CD4-positive, alpha-beta T cell treated with Interleukin-15 for 1 hour (primary cell): ENCODE measurements at places on chromosomes 5 and 9.

DNA sequence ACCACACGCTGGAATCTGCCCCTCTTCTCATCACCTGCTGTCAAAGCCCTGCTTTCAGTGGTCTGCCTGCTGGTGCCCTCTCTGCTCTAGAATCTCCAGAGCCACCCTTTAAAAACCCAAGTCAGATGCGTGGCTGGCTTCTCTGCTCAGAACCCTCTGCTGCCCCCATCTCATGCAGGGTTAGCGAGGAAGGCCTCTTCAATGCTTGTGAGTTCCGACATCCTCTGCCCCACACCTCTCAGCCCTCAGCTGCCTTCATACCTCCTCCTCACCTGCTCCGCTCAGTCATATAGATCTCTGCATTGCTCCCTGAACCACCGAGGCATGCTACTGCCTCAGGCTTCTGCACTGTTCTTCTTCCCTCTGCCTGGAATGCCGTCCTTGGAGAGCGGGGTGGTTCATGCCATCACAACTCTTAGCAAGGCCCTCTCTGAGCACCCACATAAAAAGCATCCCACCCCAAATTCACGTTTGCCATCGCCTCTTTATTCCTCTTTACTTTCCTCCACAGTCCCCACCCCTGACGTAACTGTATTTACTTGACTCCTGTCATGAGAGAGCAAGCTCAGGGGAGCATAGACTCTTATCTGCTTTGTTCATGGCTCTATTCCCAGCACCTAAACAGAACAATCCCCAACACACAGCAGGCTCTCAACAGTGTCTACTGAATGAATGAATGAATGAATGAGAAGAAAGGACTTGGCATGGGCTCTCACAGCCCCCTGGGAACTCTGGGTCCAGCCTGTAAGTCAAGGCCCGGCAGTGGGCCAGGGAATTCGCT is 10.4 kb downstream of the SHB start:
- no peak for DNase-seq

DNA sequence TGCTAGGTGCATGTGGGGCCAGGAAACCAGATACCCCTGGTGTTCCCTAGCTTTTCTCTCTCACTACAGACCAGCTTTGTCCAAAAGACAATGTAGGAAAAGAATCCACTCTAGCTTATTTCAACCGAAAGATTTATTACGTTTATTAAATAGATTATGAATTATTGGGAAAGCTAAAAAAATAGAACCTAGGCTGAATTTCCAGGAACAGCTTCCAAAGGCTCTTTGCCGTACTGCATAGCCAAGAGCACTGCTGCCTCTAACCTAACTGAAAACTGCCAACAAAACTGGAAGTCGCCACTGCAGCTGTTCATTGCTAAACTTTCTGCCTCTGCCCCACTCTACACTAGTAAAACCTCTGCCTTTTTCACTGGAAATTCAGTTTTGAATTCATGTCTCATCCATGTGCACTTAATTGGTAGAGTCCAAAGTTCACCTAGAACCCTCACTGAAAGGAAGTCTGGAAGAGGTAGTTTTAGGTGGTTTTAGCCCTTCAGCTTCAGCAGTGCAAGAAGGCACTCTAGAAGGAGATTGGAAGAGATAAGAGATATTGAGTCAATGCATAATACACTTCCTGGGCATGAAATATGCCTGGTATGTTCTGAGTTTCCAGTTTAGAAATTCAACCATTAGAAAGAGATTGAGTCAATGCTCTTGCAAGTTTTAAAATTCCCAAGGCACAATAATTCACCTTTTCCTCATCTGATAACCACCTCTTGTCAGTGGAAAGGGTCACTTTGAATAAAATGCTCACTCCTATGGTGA is 927.9 kb downstream of the MAT2B start:
- no peak for DNase-seq

- DNase-seq: no peak
These were observed 518 bp downstream of the ZDHHC12 start for GRCh38 chr9:128723352-128723865.

DNA sequence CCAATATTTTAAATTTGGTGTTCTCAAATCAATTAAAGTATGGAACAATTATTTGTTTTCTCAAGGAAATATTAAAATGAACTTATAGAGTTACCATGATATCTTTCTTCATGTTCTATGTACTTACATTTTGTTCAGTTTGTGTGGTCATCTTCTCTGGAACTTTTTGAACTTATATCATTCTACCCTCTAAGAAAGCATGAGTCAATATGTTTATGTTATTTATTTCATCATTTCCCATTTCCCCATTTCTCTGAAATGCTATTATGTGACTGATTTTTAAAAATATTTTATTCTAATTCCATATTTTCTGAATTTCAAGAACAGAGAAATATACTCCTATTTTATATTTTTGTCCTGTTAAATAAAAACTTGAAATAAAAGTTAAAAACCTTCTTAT is 123.5 kb upstream of the ACOT12 start:
- no peak for DNase-seq

DNA sequence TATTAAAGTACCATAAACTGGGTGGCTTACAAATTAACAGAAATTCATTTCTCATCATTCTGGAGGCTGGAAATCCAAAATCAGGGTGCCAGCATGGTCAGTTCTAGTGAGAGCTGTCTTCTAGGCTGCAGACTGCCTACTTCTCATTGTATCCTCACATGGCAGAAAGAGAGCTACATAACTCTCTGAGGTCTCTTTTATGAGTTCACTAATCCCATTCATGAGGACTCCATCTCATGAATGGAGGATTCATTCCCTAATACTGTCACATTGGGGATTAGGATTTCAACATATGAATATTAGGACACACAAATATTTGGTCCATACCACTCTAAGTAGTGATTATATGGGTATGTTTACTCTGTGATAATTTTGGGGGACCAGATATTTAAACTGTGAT is 84.0 kb downstream of the ERP44 start:
- DNase-seq: no peak

- DNase-seq: no peak
These were observed 233.8 kb downstream of the GAS1 start for GRCh38 chr9:86713470-86713869.

GRCh38 chr9:137515338-137515724 is 34.9 kb downstream of the PNPLA7 start:
- DNase-seq: no peak

DNA sequence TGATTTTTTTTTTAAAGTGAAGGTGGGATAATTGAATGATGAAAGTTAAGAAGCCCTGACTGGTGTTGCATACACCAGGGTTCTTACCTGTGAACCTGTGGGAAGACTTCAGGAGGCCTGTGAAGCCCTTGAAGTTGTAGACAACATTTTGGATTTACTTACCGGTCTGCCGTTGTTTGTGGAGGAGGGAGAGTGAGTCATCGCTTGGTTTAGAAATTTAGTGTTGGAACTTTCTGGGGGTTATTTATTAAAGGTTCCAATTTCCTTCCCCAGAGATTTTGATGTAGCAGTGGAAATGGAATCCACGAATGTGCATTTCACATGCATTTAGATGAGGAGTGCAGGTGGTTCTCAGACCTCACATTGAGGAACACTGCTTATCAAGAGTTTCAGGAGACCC is 49.6 kb downstream of the ARHGAP26 start:
- no peak for DNase-seq

DNA sequence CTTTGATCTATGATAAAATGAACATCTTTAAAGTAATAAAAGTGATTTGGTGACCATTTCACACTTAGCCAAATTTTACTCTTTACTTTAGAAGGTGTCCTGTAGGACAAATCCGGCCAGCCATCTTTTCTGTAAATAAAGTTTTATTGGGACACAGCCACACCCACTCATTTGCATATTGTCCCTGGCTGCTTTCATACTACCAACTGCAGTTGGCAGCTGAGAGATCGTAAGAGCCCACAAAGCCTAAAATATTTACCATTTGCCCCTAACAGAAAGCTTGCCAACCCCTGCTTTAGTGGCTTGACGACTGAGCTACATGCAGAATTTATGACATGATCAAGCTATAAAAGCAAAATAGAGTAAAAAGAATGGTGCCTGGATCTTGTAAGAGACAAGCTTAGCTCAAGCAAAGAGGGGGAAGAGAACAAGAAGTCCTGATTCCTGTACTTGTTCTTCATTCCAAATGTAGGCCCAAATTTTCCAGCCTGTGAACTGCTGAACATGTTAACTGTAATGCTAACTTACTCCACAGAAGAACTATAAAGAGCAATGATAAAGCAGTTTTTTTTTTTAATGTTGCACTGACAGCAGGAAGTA is 7.4 kb upstream of the FBXO10 start:
- no peak for DNase-seq

DNA sequence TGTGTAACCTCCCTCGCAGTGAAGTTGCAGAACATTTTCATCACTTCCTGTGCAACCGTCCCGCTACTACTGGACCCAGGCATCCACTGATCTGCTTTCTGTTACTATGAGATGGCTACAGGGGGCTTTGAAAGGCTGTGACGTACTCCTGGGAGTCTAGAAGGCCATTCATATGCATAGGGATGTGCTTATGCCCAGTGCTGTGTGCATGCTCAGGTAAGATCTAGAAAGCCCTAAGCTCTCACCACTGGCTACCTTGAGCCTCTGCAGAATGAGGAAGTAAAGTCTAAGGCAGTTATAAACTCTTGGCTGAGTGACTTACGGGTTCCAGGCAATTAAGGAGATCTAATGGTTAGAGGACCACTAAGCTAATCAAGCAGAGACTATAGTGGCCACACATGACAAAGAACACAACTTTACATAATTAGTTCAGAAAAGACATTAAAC is 11.8 kb downstream of the HNRNPAB start:
- no peak for DNase-seq

DNA sequence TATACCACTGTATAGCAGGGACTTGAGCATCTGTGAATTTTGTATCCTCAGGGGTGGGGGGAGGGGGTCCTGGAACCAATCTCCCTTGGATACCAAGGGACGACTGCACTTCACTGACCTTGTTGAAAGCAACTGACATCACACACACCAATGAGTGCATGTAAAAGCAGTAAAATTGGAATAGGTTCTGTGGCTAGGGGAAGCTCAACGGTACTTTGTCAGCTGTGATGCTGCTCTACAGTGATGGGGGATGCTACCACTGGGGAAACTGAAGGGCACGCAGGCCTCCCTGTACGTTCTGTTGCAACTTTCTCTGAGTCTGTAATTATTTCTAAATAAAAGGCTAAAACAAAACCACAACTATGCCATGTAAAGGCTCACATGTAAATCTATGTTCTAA is 47.0 kb upstream of the RETREG1 start:
- DNase-seq: no peak
